ENCODE measurements at places on chromosomes 16 and 17.

DNA sequence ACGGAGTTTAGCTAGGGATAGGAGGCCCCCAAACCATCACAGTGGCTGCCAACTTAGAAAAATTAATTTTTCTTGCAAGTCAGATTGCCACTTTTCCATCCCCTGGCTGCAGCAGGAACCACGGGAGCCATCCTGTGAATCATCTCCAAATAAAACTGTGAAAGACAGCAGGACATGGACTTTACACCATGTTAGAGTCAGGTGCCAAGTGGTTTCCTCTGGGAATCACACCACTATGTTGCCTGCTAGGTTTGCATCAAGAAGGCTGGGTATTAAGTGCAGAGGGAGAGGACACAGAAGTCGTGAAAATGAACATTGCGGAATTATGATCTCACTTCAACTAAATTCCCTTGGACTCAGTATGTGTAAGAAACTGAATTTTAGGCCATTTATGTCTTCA is 471.3 kb upstream of the GOT2 start:
- no peaks in the 10 kb centered on the region for H3K36me3 ChIP-seq
- H3K4me3 ChIP-seq = no peak overlapping the region
- H3K4me1 ChIP-seq = no peaks in the 10 kb centered on the region
- H3K27ac ChIP-seq = no peak overlapping the region
- no peaks in the 10 kb centered on the region for H3K27me3 ChIP-seq

- H3K27ac ChIP-seq = no peak overlapping the region
- H3K27me3 ChIP-seq = no peaks in the 10 kb centered on the region
- no peaks in the 10 kb centered on the region for H3K4me1 ChIP-seq
- DNase-seq = no peak
- H3K4me3 ChIP-seq = no peak overlapping the region
Measured at GRCh38 chr16:64094992-64095634, 1026.8 kb downstream of the CDH11 start.

DNA sequence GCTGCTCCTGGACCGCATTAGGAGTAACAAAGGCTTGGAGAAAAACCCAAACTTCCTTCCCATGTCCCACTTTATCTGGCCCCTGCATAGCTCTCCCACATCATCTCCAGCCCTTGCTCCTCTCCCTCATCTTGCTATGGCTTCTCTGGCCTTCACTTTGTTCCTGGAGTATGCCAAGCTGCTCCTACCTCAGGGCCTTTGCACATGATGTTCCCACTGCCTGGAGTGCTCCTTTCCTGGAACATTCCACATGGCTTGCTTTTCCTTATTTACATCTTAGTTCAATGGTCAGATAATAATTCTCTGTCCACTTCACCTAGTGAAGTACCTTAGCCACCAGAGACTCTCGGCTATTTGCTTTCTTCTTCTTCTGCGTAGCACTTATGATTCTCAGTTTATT is 4.3 kb upstream of the KSR1 start:
- H3K27me3 ChIP-seq = peaks cover 4% of the 10 kb centered on the region
- H3K36me3 ChIP-seq = no peaks in the 10 kb centered on the region
- H3K4me3 ChIP-seq = no peak overlapping the region
- no peak overlapping the region for H3K27ac ChIP-seq

DNA sequence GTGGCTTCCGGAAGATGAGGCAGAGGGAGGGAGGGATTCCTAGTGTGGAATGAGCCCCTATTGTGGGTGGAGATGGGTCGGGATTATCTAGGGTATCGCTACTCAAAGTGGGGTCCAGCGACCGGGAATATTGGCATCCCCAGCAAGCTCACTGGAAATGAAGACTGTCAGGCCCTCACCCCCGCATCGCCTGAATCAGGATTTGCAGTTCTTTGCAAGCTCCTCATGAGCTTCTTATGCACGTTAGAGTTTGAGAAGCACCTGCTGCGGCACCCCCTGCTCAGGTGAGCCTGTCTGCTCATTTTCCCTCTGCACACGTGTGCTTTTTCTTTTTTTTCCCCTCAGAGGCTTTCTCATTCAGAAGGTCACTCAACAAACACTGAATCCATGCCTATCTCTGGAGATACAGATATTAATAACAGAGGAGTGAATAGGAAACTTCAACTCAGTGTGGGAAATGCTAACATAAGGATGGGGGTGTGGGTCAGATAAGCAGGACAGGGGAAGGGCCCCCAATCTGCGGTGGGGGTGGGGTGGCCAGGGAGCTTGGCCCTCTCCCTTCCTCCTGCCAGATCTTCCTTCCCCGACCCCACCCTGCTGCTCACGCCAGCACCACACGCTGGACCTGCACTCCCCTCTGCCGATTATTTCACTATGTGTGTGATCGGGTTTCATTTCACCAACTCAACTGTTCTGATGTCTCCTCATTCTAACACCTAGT is 67.7 kb upstream of the NFAT5 start:
- H3K27me3 ChIP-seq = no peaks in the 10 kb centered on the region
- H3K4me1 ChIP-seq = peaks cover 33% of the 10 kb centered on the region
- H3K27ac ChIP-seq = no peak overlapping the region
- H3K36me3 ChIP-seq = no peaks in the 10 kb centered on the region
- DNase-seq = no peak

DNA sequence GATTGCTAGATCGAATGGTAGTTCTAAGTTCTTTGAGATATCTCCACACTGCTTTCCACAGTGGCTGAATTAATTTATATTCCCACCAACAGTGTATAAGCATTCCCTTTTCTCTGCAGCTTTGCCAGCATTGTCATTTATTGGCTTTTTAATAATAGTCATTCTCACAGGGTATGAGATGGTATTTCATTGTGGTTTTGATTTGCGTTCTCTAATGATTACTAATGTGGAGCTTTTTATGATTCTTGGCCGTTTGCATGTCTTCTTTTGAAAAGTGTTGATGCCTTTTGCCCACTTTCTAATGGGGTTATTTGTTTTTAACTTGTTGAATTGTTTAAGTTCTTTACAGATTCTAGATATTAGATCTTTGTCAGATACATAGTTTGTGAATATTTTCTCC is 36.5 kb upstream of the BCAS3 start:
- H3K27me3 ChIP-seq = no peaks in the 10 kb centered on the region
- peaks cover 11% of the 10 kb centered on the region for H3K36me3 ChIP-seq
- no peak for DNase-seq
- no peak overlapping the region for H3K4me3 ChIP-seq

GRCh38 chr16:86335266-86336172 is 174.8 kb upstream of the FOXF1 start:
- H3K27ac ChIP-seq = no peak overlapping the region
- no peaks in the 10 kb centered on the region for H3K4me1 ChIP-seq
- peaks cover 67% of the 10 kb centered on the region for H3K27me3 ChIP-seq
- no peak overlapping the region for H3K4me3 ChIP-seq
- no peak for DNase-seq
- no peaks in the 10 kb centered on the region for H3K36me3 ChIP-seq

Data from stimulated activated naive B cell treated with anti-CD40 and anti-IgM and Interleukin-4, amounts not matched to agents 10 μg/mL and 1 μg/mL and 100 μg/mL, for 72 hours (primary cell).